Stimulated activated CD8-positive, alpha-beta memory T cell treated with anti-CD3 and anti-CD28 coated beads, Interleukin-4, amount 100 ng/mL, for 1 hour (primary cell): ENCODE measurements at places on chromosomes 4 and X.

- DNase-seq, result no peak
Observed at GRCh38 chrX:102975016-102975415, 37.9 kb downstream of the RAB40AL start.

GRCh38 chr4:142582340-142582739 is 263.8 kb downstream of the INPP4B start:
- no peak for DNase-seq

DNA sequence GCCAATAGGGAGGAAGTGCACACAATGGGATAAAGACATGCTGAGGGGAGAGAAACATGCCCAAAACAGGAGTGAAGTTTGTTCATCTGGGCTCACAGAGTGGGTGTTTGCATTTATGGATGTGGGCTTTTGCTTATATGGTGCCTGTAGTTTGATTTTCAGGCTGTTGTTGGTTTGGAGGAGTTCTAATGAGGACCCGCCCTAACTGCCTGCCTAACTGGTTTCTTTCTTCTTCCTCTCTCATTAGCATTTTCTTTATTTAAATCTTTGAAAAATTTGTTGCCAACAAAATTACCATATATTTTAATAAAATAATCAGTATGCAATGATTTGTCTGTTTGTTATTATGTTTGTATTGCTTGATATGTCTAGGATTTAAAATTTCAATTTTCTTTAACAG is 1965.8 kb downstream of the C4orf33 start:
- no peak for DNase-seq

DNA sequence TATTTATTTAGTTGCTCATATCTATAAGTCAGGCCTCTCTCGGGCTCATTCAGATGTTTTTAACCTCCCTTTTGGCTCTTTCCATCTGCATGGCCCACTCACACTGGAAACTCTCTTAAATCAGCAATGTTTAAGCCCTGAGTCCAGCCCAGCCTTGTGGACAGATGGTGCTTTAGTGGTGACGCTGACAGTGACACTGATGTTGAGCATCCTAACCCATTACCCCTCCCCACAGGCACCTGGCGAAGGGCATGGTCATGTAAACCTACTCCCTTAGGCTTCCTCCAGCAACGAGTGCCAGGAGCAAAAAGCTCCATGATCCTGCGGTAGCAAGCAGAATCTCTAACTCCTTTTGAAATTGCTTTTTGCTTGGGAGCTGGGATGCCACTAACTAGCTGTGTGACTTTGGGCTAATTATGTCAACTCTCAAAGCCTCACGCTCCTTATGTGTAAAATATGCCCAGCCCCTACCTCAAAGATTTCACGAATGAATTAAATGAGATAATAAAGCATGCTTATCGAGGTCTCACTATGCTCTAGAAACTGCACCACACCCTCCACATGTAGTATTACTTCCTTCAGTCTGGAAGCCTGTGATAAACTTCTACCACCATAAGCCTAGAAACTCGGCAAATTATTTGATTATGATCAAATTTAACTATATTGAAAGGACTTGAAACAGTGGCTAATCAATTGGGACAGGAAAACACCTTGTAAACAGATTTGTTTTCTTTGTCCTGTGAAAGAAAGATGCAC is 569.4 kb downstream of the BCOR start:
- DNase-seq, result no peak

DNA sequence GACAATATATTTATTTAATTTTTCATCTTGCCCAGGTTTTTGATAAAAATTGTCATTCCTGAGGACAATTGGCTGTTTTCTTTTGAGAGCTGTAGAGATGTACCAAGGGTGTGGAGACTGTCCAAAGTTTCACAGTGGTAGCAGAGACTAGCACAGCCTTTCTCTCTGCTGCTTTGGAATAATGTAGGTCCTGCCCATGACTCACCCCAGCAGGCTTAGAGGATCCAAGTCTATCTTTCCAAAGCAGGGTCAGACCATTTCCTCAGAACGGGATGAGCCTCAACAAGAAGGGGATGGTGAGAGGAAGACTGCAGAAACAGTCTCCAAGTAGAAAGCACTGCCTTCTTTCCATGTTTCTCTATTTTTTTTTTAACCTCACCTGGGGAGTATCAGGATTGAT is 131.5 kb upstream of the RPL34 start:
- no peak for DNase-seq
